Right forelimb (tissue), 1 donor: ENCODE measurements at places on chromosomes 5 and 9.

DNA sequence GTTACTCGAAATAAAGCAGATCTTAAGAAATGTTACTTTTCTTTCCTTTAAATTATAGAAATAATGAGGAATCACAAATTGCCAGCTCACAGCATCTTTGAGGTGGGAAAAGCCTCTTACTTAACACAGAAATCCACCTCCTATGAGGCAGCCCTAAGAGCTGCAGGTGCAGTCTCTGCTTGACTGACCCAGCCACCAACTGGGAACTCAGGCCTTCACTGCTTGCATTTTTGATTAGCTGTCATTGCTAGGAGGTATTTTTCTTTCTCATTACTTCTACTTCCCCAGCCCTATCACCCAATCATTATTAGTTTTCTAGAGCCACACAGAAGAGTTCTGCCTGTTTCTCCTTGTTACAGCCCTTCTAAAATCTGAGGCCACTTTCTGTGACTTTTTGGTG, 416.5 kb upstream of the KLF4 start:
- DNase-seq, result no peak

DNA sequence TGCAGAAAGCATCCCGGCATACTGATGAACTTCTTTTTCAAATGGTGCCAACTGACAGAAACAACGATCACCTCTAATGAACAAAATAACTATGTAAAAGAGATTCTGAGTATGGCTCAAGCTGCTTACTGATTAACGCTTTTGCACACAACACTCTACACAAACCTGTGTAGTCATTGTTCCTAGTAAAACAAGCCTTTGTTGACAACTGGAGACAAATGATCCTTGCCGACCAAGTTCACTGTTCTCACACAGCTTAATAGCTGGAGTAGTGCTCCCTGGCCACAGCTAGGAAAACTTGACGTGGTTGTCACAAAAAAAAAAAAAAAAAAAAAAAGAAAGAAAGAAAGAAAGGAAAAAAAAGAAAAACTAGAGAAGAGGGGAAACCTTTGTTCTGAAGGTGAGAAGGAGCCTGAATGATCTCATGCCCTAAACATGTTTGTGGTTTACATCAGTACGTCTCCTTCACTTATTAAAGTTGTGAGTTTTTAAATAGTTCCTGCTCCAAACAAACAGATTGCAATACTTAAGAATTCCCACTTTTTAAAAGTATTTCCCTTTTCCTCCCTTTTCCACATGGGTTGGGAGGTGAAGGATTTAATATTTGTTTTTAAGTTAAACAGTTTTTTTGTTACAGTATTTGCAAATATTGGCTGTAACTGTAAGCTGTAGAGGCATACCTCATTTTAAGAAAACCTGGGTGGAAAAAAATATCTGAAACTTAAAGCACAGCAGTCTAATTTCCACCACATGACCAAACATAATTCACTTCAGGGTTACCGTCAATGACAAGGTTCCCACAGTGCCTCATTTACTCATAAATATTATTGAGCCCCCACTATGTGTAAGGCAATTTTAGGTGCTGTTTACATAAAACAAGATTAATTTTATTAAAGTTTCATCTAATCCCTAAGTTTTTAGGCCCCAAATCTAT, 63.7 kb downstream of the GLIS3 start:
- no peak for DNase-seq

- DNase-seq, result no peak
These were observed 235.5 kb downstream of the RFX3 start for GRCh38 chr9:3290231-3290840.

DNA sequence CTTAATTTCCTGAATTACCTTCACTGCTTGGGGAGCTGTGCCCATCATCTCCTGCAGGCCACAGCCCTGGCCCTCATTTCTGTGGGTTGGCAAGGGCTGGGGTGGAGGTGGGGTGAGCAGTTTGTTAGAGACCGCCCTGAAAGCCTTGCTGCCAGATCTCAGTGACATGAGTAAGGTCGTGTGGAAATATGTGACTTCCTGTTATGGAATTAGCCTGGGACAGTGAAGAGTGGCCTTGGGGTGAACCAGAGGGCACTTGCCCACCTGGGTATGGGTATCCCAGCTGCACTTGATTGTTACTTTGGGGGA, 2.5 kb upstream of the HNRNPAB start:
- DNase-seq, result no peak

DNA sequence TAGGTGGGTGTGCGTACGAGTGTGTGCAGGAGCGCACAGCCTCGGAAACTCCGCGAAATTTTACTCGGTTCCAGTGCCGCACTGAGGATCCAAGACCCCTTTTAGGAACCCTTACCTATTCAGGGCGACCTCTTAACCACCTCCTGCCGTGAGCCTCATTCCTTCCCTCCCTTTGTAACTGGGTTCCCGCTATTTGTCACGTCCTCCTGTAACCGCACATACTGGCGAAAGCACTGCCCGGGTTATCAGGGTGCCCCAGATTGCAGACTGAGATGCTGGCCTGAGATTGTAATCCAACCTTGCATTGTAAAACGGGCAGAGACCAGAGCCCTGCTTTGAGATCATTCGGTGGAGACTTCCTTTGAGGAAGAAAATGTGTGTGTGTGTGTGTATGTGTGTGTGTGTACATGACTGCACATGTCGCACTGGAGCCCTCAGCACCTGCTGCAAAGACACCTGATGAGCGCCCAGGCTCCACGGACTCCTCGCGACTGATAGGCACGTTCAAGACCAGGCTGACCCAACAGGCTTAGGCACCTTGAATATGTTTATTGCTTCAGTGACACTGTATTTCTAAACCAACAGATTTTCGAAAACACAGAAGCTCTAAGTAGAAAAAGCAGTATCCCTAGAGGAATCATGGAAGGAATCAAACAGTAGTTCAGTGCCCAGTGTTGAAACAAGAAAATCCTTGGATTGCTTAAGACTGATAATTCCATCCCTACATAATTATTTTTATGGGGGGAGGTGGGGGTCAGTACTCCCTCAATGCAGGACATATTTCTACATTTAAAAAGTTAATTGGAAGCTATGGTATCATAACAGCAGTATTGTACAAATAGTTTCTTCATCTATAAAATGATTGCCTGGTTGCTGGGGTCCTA, 86.5 kb upstream of the TNFAIP8 start:
- DNase-seq, result peak; percentile 57

GRCh38 chr9:123820139-123820538, 109.8 kb downstream of the DENND1A start:
- no peak for DNase-seq

GRCh38 chr5:142537938-142538337, 148.0 kb downstream of the FGF1 start:
- no peak for DNase-seq

- no peak for DNase-seq
These were observed 69.9 kb downstream of the TLE1 start for GRCh38 chr9:81619353-81620001.

- no peak for DNase-seq
These were observed 4.2 kb downstream of the DNAJA1 start for GRCh38 chr9:33029231-33029786.

GRCh38 chr9:89985068-89985467, 380.3 kb downstream of the GADD45G start:
- DNase-seq, result no peak

DNA sequence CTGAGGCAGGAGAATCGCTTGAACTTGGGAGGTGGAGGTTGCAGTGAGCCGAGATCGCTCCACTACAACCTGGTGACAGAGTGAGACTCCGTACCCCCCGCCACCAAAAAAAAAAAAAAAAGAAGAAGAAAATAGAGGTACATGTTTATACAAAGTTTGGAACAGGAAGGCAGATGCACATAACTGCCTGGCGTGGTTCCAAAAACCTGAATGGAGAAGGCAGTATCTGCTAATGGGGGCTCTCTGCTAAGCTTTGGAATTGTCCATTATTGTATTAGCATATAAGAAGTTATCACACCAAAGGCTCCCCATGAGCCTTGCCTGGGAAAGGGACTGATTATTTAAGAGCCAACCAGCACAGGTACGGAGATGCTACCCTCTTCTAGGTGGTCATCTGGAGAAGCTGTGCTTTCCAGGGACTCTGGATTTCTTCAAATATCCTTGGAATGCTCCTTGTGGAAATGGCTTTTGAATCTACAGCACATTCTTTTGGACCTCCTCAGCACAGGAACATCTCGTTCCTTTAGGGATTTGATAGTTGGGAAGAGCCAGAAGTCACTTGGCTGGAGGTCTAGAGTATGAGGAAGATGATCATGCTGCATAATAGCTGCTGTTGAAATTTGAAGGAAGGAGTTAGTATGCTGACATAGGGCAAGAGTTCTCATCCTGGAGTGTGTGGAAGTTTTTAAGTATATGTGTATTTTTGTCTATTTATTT, 42.5 kb upstream of the ABCA1 start:
- DNase-seq, result no peak

DNA sequence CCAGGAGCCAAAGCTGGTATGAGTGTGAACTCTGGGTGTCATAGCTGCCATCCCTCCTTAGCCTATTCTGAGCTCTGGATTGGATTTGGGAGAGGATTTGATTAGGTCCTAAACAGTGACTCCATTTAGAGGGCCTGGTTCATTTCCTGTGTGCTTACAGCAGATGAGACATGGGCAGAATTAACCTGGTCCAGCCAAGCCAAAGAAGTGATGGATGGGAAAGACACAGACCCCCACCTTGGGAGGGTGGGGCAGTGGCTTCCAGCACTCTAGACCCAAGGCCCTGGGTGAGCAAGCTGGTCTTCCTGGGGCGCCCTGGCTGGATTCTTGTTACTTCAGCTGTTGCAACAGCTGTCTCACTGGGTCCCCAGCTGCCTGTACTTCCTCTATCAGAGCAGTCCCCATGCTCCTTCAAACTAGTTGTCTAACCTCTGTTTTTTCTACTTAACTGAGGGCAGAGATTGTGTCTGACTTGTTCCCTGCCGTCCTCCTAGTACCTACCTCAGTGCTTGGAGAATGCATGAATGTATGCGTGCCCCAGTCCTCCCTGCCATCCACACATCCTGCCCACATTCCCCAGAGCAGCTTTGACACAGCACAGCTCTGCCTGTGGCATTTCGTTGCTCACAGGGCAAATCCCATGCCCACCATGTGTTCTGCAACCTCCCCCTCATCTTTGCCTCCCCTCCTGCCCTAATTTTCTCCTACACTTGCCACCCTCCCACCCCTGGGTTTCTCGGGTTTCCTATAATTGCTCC, 115.9 kb downstream of the RGS3 start:
- no peak for DNase-seq

- no peak for DNase-seq
These were observed 97.4 kb downstream of the FBXO4 start for GRCh38 chr5:42022383-42022972.

DNA sequence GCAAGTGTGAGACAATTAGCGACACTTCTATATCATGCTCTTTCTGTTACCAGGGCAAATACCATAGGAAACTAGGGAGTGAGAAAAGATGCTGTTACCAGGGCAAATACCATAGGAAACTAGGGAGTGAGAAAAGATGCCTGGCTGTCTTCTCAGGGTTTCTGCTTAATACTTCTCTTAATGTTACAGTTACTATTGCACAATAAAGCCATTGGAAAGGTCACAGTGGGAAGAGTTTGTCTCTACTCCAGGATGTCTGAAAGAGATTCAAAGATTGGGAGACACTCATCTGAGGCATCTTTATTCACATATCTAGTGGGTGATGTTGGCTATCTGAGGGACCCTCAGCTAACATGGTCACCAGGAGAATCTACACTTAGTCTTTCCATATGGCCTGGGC, 431.7 kb upstream of the POU5F2 start:
- no peak for DNase-seq

GRCh38 chr5:52947208-52947607, 41.9 kb upstream of the ITGA2 start:
- DNase-seq, result no peak

- no peak for DNase-seq
These were observed 137.7 kb downstream of the CNTLN start for GRCh38 chr9:17272536-17272935.

GRCh38 chr5:133367984-133368383, 244.4 kb downstream of the FSTL4 start:
- no peak for DNase-seq
